ENCODE measurements at places on chromosomes 1 and 21.
A peak's percentile ranks its signal among the peaks of the same experiment; 100 is the strongest.

- peak; percentile 87 for DNase-seq
Measured at GRCh38 chr1:161486806-161487741, 18.2 kb upstream of the FCGR2A start.

- DNase-seq, result no peak
Measured at GRCh38 chr21:46005481-46005881, 23.9 kb downstream of the COL6A1 start.

- no peak for DNase-seq
Measured at GRCh38 chr1:22462928-22463327, 11.3 kb downstream of the ZBTB40 start.

- DNase-seq, result no peak
Measured at GRCh38 chr1:218803351-218803997, 370.2 kb upstream of the LYPLAL1 start.

All from cardiac fibroblast (primary cell).